ENCODE measurements at places on chromosomes 2 and 18. TPM values are rescaled to one million over a fixed set of nuclear protein-coding genes. Genes with fewer than 3 reads are reported as not detected.

DNA sequence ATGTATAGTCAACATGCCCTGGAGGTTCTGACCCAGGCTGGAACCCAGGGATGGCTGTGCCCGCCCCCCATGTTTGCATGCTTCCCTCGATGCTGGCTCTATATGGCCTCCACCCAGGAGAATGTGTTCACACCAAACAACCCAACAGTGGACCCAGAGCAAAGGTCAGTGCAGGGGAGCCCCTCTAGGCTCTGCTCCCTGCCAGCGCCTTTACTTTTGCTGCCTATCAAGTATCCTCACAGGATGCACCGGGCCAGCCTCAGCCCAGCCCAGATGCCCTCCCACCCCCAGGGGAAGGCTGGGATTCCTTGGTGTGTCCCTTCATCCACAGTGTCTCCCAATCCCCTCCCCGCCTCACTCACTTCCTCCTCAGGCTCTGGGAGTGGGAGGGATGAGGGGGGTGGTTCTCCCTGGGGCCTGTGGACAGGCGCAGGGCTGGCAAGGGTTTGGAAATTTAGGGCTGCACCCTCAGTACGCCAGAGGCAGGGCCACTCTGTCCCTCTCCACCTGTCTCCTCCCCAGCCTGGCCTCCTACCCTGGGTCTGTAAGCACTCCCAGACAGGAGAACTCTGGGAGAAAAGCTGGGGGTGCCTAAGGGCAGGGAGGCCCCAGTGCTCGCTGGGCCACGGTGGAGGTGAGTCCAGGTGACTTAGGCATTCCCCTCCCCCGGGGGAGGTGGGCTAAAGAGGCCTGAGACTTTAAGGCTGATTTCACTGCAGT is 2.3 kb downstream of the ATP6V1B1 start:
- DNase-seq = no peak

DNA sequence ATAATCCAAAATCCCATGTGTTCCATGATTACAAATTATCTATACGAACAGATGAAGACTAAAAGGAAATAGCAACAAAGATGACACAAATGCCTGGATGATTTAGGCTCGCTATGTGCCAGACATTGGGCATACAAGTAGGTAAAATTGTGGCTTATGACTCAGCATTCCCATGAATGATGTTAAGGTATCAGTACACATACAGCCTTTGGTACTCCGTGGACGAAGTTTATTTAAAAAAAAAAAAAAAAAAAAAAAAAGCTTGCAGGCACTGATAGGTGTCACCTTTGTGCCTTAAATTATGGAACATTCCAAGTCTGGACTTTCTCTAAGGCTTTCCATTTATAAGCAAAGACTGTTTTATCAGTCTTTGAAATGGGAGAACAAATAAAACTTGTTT is 2.7 kb downstream of the CHAC2 start:
- no peak for DNase-seq

DNA sequence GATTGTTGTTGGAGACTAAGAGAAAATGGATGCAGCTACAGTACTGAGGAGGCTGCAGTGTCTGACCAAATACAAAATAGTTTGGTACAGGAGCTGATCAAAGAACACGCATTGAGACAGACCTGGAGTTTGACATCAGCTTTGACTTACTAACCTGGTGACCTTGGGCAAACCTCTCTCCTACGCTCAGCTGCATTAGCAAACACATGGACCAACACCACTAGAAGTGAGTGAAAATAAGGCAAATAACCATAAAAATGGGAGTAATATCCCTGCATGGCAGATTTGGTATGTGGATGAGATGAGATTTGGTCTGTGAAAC is 126.5 kb downstream of the LPIN1 start:
- DNase-seq = no peak

DNA sequence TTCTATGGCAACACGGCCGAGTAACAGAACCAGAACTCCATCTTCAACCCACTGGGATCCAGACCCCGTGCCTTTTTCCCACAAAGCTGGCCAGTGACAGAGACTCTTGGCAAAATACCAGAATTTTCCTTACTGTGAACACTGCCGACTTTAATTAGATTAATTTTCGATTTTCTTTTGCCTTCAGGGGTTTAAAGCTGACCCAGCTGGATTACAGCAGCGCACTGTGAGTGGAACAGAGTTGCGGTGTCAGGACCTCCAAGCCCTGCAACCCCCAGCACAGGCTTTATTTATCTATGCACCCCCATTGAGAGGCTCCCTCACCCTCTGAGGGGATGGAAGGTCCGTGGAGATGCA is 36.4 kb downstream of the CTIF start:
- no peak for DNase-seq

DNA sequence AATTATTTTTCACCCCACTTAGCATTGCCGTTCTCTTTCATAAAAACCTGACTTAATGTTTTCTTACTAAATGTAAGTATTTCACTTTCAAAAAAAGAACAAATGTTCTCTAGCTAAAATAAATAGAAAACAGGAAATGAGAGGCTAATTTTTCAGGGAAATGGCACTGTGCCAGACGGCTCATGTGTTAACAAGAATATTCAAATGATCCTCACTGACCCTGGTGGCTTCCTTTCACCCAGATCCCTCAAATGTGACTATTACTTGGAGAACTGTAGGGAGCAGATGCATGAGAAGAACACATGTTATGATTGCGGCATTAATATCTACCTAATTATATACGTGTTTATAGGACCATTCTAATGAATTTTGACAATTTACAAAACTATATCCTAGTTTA is 827.7 kb downstream of the SOCS6 start:
- no peak for DNase-seq

GRCh38 chr2:197675711-197676188 is 363 bp upstream of the RFTN2 start:
- no peak for DNase-seq

GRCh38 chr2:1714291-1715064 is 29.8 kb downstream of the PXDN start:
- no peak for DNase-seq

The TFCP2L1 gene
- 0.69 TPM for total RNA-seq
